ENCODE measurements at places on chromosomes 3 and 15.

- DNase-seq: no peak
Observed at GRCh38 chr15:92663250-92663951, 7.8 kb upstream of the FAM174B start.

- DNase-seq: no peak
Observed at GRCh38 chr15:31024979-31025378, 33.6 kb upstream of the MTMR10 start.

DNA sequence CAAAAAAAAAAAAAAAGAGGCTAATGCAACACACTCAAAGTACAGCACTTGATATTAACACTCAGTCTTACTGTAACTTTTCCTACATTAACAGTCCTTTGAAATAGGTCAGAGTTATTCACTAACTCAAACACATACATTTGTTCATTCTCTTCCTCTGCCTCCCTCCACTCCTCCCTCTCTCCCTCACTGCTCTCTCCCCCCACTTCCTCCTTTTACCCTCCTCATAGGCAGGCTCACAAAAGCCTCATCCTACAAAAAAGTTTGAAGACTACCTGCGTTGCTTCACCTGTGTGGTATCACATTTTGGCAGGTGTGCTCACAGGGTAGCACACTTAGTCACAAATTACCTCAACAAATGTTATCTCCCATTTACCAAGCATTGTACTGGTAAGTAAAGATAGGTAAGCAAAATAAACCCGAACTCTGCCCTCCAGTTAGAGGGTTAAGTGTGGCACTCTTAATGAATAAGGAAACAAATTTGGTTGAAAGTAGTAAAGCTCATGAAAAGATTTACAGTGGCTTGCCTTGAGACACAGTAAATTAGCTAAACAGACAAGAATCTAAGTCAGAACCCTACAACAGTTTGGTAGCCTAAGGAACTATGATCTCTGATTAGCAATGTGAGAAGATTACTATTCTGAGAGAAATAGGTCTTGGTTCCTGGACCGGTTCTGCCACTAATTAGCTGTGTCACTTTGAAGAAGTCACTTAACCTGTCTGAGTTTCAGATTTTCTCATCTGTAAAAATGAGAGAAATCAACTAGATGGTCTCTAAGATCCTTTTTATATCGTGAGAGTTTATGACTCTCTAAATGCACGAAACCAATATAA lies 151.0 kb upstream of the MLF1 start:
- no peak for DNase-seq

DNA sequence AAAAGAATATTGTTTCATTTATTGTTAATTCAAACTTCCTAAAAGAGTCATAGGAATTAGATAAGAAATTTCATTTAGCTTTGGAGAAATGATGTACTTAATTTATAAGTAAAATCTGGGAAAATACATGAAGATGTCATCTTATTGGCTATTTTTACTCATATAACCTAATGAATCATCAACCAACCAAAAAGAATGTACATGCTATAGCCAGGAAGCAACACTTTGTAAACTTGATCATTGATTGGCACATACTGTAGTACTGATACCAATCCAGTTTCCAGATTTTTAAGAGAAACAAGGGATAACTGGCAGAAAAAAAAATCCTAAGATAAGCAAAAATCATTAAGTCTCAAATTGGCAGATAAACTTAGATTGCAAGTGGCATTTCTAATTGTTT lies 207.9 kb upstream of the CDIN1 start:
- DNase-seq: no peak

- DNase-seq: no peak
Observed at GRCh38 chr3:155598671-155599070, 146.2 kb downstream of the PLCH1 start.

DNA sequence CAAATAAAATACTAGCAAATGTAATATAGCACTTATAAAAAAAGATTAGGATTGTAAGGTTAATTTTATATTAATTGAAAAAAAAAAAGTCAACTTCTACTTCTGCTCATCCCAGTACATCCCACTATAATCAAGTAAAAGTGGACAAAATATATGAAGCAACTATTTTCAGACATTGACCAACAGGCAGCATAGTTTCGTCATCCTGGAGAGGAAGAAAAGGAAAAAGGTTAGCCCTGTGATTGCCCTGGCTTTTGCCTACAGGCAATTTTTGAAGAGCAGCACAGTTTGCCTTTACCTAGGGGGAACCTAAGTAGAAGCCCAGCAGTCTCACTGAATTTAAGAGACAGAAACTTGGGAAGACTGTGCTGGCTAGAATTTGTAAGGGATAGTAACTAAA lies 52.2 kb upstream of the ACTC1 start:
- DNase-seq: no peak

DNA sequence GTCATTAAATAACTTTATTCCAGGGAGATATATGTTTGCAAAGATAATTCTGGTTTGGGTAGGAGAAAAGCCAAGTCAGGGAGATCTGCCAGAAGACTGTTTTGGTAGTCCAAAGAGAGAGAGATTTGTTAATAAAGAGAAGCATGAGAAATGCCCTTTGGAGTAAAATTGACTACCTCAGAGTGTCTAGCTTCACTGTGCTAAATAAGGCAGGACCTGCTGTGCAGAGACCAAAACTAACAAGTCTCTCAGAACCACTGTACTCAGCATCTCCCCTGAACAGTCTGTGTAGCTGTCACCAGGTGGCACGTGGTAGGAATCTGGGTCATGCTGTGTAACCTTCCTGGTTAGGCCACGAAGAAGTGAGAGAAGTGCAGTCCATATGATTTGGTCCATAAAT lies 31.6 kb upstream of the SLC35G2 start:
- peak; percentile 54 for DNase-seq

GRCh38 chr3:49566312-49566711 lies 12.0 kb downstream of the BSN start:
- no peak for DNase-seq

DNA sequence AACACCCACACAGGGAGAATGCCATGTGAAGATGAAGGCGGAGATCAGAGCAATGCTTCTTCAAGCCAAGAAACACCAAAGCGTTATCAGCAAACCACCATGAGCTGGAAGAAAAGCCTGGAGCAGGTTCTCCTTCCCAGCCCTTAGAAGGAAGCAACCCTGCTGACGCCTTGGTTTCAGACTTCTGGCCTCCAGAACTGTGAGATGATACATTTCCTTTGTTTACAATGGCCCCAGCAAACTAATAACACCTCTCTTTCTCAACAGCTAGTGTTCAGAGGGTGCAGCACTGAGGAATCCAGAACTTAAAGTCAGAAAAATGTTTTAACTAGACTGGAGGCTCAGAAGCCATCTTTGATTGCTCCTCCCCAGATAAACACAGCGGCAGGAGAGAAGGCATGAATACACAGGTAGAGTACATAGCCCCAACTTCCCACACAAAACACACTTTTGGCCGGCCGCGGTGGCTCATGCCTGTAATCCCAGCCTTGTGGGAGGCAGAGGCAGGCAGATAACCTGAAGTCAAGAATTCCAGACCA lies 132.4 kb upstream of the LPP start:
- DNase-seq: no peak
